ENCODE measurements at places on chromosomes 1 and 21.
A peak's percentile ranks its signal among the peaks of the same experiment; 100 is the strongest.

- DNase-seq: no peak
Measured at GRCh38 chr21:37927711-37928110, 11.5 kb upstream of the KCNJ6 start.

DNA sequence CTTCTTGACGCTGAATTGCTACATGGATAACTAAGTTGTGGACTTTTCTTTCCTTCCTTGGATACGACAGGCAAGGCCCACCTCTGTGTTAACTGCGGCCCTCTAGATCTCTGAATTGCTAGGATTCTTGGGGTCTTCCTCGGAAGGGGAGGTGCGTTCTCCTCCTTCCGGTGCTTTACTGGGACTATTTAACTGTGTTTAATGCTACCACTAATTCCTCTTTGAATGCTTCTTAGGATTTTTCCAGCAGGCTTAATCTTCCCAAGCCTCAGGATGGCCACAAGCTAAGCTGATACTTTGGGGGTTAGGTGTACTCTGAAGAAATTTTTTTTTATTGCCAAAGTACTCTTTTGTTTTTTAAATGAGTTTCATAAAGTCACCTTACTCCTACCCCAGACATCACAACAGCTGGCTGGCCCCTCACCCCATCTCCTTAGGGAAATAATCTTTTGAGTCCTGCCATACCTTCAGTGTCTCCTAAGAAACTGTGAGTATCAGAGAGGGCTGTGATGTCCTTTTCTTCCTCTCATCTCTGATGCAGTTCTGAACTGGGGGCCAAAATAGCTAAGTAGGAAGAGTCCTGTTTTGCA, 21.4 kb downstream of the KIRREL1 start:
- no peak for DNase-seq

- DNase-seq: no peak
Measured at GRCh38 chr1:12603224-12603623, 14.8 kb downstream of the DHRS3 start.

DNA sequence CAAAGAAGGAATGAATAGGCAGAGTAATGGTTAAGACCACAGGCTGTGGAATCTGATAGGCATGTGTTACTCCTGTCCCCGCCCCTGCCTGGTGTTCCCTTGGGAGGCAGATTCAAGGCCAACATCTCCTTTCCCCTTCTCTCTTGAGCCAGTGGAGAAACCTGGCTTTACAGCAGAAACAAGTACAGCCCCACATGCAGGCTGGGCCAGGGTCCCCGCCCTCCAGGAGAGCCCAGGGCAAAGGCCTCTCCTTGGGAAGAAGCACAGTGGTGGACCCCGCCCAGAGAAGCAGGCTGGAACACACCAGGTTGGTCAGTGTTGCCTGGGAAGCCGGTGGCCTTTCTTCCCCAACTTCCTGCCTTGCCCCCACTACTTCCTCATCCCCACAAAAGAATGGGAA, 6.8 kb downstream of the C1orf167 start:
- no peak for DNase-seq

DNA sequence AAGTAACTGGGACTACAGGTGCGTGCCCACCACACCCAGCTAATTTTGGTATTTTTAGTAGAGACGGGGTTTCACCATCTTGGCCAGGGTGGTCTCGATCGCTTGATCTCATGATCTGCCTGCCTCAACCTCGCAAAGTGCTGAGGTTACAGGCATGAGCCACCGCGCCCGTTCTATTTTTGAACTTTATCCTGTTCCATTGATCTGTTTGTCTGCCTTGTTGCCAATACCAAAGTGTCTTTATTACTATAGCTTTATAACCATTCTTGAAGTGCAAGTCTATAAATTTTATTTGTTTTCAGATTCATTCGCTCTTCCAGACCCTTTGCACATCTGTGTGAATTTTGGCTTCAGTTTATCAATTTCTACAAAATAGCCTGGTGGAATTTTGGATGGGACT, 28.0 kb downstream of the SYT14 start:
- no peak for DNase-seq

- no peak for DNase-seq
Measured at GRCh38 chr1:90357995-90358394, 359.1 kb downstream of the BARHL2 start.

DNA sequence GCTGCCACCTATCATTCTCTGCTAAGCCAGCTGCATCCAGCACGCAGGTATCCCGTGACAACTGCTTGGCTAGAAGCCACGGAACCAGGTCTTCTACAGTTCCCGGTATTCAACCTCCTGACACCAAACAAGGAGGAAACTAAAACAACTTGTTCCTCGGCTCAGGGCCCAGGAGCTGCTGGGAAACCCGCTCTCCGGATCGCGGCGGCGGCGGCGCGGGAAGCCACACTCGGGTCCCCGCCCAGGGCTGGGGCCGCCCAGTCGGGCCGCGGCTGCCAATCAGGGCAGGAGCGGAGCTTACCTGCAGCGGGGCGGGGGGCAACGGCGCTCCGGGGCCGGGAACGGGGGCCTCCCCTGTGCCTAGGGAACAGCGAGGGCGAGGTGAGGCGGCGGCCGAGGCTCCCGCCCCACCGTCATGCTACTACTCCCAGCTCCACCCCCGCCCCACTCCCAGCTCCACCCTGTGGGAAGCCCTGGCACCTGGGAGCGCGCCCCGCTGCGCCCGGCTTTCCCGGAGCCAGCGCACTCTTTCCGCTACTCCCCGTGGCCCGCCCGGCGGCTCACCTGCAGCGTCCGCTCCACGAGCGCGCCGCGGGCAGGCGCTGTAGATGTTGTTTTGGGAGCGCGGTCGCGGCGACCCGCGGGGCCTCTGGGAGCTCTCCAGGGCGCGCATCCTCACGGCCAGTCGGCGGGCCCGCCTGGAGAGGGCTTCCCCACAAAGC, 12.1 kb downstream of the IL24 start:
- peak; percentile 94 for DNase-seq

- DNase-seq: no peak
Measured at GRCh38 chr1:74593887-74594866, 79.4 kb downstream of the ERICH3 start.

GRCh38 chr1:160973491-160973890, 18.9 kb upstream of the ITLN2 start:
- DNase-seq: no peak

- no peak for DNase-seq
Measured at GRCh38 chr1:226220473-226221189, 2.8 kb upstream of the MIXL1 start.

DNA sequence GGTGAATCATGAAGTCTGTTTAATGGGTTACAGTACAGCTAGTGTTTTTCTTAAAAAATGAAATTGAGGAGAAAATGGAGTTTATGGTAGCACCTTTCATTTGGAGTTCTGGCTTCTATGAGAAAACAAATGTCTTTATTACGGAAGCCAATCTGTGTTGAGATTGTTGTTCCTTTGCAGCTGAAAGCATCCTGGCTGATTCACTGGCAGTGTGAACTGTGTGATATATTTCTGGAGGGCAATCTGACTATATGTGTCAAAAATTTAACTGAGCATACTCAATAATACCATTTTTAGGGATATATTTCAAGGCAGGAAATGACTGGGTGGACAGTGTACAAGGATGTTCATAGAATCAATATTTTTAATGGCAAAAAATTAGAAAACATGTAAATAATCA, 46.6 kb upstream of the LYST start:
- no peak for DNase-seq

DNA sequence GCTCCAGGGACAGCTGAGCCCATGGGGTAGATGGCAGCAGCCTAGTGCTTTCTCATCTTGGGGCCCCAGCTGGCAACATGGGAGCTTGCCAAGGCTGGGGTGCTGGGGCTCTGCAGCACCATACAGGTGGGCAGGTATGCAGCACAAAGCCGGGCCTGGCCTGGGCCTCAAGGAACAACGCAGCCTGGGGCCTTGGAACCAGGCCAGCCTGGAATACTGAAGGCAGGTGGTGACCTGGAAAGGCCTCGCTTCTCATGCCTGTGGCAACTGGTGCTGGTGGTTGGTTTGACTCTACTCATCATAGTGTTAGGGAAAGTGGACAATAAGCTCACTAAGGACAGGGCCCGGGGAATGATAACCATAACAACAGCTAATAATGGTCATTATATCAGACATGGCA, 27.0 kb upstream of the SDHB start:
- no peak for DNase-seq

DNA sequence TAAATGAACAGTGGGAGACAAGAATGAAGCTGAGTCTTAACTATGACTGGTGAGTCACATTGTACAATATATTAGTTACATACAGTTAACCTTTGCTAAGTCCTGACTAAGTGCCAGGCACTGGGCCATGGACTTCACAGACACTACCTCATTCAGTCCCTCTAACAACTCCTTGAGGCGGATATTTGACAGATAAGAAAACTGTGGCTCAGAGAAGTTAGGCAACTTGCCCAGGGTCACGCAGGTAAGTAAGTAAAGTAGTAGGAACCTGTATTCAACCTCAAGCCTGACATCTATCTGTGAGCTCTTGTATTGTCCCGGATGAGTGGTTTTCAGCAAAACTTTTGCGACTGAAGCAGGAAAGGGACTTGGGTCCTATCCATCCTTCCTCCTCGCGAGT, 62.1 kb downstream of the GNG12 start:
- no peak for DNase-seq

DNA sequence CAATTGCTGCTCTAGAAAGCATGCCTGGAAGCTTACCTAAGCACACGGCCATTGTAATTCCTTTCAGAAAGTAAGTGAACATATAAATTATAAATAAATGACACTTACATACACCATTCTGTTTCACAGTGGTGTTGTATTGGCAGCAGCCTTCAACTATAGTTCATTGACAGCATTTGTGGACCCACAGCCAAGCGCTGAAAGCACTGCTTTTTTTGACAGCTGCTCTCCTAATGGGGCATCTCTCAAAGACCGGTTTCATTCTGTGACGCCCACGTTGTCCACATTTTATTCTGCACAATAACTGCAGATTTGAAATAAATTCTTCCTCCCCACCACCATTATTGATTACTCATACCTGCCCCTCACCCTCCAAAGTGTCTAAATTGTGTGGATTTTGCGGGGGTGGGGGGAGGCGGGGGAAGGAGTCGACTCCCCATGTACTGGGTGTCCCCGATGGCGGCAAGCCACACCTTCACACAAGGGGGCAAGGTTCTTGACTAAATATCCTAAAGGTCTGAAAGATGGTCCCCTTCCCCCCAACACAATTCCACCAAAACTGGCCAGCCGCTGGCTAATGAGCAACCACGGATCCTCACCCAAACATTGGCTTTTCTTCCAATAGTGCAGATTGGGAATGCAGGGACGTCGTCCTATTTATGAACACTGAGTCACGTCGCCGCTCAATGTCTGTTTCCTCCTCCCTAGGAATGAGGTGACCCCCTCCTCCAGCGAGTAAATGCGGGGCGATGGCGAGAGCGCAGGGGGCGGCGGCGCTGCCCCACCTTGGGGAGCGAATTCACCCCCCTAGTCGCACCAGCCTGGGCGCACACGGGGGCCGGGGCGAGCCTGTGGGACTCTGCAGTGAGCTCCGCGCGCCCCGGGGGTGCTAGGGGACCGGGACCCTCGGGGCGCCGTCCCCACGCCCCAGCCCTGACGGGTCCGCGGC, 960 bp downstream of the RCAN1 start:
- no peak for DNase-seq

GRCh38 chr1:58886611-58887010, 102.8 kb upstream of the JUN start:
- DNase-seq: no peak

GRCh38 chr1:95496773-95497172, 262.8 kb downstream of the RWDD3 start:
- DNase-seq: no peak

GRCh38 chr1:18632783-18633421, 2.3 kb downstream of the PAX7 start:
- DNase-seq: peak; percentile 69

GRCh38 chr21:41316200-41317062, at the start of gene FAM3B:
FAM3B (plus strand) TSS chr21:41316801; CDS start chr21:41316880, 79 bp downstream.
- peak; percentile 62 for DNase-seq

DNA sequence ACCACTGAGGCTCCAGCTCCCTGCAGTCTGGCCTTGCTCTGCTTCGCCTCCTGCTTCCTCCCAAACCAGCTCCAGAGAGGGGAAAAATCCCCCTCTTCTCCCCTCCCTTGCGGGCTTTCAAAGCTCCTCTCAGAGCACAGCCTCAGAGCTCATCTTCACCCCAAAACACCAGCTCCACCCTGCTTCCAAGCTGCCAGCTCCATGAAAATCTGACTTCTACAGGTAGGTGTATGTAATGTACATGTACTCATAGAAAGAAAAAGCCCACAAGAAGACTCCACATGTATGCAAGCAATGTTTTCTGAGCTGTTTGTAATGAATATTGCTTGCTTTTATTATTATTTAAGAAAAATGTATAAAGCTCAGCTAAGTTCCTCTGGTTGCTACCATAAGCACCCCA, 8.4 kb downstream of the SLC41A1 start:
- DNase-seq: no peak

GRCh38 chr1:154241703-154242351, 21.1 kb downstream of the UBAP2L start:
- no peak for DNase-seq

GRCh38 chr1:147211577-147211976, 13.6 kb downstream of the FMO5 start:
- DNase-seq: no peak

- DNase-seq: peak; percentile 27
Measured at GRCh38 chr1:23098463-23099170, 70.0 kb downstream of the LUZP1 start.

GRCh38 chr1:244164511-244164890, 113.4 kb downstream of the ZBTB18 start:
- DNase-seq: no peak

DNA sequence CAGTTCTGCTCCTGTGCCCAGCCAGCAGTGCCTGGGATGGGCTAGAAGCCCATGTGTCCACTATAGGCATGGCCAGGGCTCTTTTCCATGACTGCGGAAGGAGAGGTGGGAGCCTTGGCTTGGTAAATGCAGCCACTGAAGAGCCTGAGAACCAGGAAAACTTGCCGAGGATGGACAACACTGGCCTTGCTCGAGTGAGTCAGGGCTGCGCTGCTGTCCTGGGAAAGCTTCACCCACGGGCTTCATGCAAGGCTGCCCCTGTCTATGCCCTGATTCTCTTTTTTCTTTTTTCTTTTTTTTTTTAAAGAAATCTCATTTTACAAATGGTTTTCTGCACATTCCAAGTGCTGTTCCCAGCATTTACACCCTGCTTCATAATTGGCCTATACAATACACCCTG, 156.5 kb downstream of the CAMTA1 start:
- DNase-seq: no peak

GRCh38 chr1:53298045-53298637, 29.7 kb downstream of the LRP8 start:
- no peak for DNase-seq

GRCh38 chr1:166470441-166470840, 303.6 kb upstream of the FAM78B start:
- DNase-seq: no peak

DNA sequence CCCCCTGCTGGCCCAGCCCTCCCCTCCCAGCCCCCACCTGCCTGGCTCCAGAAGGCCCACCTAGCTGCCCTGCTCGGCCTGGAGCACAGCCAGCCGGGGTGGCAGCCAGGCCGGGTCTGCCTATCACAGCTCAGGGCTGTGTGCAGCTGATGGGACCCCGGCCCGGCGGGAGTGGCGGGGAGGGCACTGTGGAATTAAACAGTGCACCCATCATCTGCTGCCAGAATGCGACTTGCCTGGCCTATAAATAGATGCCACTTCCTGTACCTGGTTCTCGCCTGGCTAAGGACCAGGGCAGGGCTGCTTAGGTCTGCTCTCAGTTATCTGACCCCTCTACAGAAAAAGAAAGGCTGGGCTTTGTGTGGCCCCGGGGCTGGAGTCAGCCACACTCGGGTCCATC, 98.2 kb upstream of the VAMP3 start:
- DNase-seq: no peak

GRCh38 chr1:22107126-22107525, 35.8 kb downstream of the WNT4 start:
- no peak for DNase-seq

- no peak for DNase-seq
Measured at GRCh38 chr1:116538544-116538943, 32.3 kb downstream of the CD58 start.

- peak; percentile 17 for DNase-seq
Measured at GRCh38 chr1:150836129-150836773, 28.2 kb upstream of the CTSK start.
